Activated CD8-positive, alpha-beta memory T cell treated with anti-CD3 and anti-CD28 coated beads, Interleukin-2, amount 10 ng/mL, durations not matched to agents 7 days and 5 days (primary cell): ENCODE measurements at places on chromosomes 5 and 9. TPM values are rescaled to one million over a fixed set of nuclear protein-coding genes. Genes with fewer than 3 reads are reported as not detected.
A peak's percentile ranks its signal among the peaks of the same experiment; 100 is the strongest.

DNA sequence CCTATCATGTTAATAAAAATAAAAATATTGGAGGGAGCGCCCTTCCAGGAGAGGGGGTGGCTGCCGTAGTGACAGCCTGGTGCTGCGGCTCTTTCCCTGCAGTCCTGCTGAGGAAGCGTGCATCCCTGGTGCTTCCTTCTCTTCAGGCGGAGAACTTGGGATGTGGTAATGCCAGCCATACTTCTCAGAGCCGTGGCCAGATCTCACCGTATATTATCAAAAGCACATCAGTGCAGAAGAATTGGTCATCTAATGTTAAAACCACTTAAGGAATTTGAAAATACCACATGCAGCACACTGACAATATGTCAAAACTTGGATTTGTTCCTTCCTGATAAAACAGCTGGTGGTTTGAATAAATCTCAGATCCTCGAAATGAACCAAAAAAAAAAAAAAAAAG is 17.7 kb downstream of the C9orf40 start:
- peaks cover 21% of the 10 kb centered on the region for H3K27me3 ChIP-seq
- no peaks in the 10 kb centered on the region for H3K4me1 ChIP-seq
- H3K4me3 ChIP-seq, result no peak overlapping the region
- H3K36me3 ChIP-seq, result no peaks in the 10 kb centered on the region
- no peak overlapping the region for H3K27ac ChIP-seq

Gene LPAR1
- total RNA-seq, result not detected

GRCh38 chr9:21576331-21577189 is 94.4 kb upstream of the IFNE start:
- no peak for DNase-seq
- no peaks in the 10 kb centered on the region for H3K36me3 ChIP-seq
- H3K27me3 ChIP-seq, result peaks cover 10% of the 10 kb centered on the region
- no peak overlapping the region for H3K4me3 ChIP-seq

GRCh38 chr5:88544671-88545070 is 276.0 kb upstream of the TMEM161B start:
- H3K36me3 ChIP-seq, result no peaks in the 10 kb centered on the region
- H3K4me1 ChIP-seq, result no peaks in the 10 kb centered on the region
- H3K27me3 ChIP-seq, result peaks cover 8% of the 10 kb centered on the region
- no peak for DNase-seq
- H3K27ac ChIP-seq, result no peak overlapping the region

DNA sequence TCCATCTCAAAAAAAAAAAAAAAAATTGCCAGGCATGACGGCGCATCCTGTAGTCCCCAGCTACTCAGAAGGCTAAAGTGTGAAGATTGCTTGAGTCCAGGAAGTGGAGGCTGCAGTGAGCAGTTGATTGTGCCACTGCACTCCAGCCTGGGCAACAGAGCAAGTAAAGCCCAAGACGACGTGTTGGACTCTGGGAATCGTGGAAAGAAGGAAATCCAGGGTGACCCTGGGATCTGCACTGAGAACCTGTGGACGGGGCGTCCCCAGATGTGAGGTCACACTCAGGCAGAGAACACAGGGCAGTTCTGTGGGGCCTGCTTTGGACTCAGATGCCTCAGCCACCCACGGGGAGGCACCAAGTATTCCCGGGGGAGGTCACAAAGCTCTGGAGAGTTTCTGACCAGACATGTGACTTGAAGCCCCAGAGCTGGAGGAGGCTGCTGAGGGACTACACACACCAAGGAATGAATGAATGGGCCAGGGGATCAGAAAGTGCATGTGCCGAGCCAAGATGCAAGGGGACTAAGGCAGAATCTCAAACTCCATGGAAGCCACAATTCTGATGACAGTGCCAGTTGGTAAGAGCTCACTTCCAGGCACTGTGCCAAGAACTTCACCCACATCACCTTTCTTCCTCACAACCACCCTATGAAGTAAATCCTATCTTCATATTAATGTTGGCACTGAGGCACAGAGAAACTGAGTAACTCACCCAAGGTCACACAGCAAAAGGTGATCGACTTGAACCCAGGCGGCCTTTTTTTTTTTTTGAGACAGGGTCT is 12.9 kb downstream of the DYNC2I2 start:
- H3K27ac ChIP-seq, result peak overlapping the region; percentile 21
- peaks cover 1% of the 10 kb centered on the region for H3K36me3 ChIP-seq
- no peaks in the 10 kb centered on the region for H3K27me3 ChIP-seq
